ENCODE measurements at places on chromosomes 2 and 18.

- no peak for DNase-seq
Observed at GRCh38 chr2:21819454-21819853, 695.7 kb downstream of the TDRD15 start.

DNA sequence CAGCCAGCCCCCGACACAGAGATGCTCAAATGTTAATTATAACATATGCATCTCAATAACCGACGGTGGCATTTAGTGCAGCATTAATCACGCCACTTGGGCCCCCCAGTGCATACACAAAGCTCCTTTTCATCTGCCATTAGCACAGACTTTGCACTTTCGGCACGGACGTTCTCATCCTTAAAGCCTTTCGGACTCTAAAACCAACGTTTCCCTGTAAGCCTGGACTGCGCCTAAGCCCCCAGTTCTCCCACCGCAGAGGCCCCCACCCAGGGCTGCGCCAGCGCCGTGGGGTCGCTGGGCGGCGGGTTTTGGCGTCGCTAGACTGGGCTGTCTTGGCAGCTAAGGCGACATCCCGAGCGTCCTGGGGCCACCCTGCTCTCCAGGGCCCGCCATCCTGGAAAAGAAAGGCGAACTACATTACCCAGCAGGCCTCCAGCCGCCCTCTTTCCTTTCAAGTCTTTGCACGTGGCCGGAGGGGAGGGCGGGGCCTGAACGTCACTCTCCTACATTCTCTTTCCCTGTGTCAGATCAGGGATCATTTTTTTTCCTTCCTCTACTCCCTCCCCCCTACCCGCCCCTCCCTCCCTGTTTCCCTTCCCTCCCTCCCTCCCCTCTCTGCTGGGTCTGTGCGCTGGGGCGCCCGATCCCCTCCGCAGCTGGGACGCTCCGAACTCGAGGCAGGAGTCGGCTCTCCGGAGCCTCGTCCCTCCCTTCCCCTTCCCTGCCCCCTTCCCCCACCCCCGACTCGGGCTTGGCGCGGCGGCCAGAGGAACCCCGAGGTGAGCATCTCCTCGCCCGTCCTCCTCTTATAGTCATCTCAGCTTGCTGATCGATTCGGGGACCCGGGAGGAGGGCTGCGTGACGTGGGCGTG, at the start of gene CTIF:
Gene CTIF, plus strand, starts transcription at position 501 of the 875 bp plus-strand sequence. CDS start 80,535 bp downstream, outside the sequence.
- peak; percentile 98 for DNase-seq

DNA sequence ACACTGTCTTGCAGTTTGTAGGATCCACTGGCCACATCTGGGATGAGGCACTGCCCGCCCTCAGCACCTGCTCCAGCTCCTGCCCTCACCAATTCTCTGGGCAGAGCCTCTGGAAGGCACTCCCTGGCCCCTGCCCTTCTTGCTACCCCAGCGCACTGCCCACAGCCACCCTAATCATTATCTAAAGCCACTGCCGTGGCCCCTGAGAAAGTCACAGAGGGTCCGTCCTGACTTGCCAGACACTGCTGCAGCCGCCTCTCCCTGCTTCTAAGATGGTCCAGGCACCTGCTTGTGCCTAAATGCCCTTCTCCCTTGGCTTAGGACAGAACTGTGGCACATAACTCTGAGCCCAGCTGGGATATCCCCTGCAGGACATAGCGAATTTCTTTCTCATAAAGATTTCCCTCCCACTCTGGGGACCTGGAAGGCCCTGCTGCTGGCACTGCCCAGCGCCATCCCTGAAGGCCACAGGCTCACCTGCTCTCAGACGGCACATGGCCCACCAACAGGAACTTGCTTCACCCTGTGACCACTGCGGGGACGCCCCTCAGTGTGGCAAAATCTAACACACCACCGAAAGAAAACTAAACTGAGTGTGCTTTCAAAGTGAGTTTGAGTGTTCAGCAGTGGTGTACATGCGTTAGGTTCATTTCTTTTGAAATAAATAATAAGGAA, 244.9 kb downstream of the HDAC4 start:
- no peak for DNase-seq

DNA sequence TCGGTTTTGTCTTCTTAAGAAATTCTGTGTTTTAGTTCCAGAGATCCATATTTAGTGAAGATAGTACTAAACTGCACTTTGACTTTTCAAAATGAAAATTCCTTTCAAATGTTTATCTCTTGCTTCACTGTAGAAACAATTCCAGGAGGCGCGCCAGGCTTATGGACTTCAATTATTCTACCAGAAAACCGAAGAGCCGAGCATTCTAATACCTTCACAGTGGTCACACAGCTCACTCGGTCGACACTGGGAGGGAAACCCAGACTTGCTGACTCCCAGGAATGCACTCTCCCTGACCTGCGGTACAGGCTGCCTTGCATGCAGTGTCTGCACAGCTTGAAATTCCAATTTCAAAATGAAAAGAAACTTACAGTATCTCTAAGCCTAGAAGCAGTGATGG, 119.9 kb upstream of the PIEZO2 start:
- DNase-seq: no peak

GRCh38 chr18:59172664-59173249, 33.1 kb downstream of the SEC11C start:
- peak; percentile 41 for DNase-seq

DNA sequence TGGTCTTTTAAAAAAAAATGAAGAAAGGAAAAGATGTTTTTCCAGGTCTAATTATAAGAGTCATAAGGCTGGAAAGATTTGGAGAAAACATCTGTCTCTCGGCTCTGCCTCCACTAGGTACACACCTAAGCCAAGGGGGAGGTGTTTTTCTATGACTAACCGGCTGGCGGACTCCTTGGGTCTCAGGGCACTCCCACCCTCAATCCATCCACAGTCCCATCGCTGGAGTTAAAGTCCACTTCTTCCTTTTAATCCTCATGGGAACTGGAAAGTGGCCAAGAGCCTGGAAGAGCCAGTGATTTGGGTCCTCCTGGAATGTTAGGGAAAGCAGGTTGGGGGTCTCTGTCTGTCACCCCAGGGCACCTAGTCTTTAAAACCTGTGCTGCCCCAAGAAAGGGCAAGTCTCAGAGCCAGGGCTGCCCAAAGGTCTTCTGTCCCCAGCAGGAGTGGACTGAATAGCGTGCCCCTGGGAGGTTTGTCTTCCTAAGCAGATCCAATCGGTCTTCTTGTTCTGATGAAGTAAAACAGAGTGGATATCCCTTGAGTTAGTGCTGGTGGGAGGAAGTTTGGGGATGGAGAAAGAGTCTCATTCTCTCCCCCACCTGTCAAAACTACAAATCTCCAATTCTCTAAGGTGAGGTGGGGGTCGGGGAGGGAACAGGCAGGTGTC, 66.4 kb downstream of the MCFD2 start:
- no peak for DNase-seq

DNA sequence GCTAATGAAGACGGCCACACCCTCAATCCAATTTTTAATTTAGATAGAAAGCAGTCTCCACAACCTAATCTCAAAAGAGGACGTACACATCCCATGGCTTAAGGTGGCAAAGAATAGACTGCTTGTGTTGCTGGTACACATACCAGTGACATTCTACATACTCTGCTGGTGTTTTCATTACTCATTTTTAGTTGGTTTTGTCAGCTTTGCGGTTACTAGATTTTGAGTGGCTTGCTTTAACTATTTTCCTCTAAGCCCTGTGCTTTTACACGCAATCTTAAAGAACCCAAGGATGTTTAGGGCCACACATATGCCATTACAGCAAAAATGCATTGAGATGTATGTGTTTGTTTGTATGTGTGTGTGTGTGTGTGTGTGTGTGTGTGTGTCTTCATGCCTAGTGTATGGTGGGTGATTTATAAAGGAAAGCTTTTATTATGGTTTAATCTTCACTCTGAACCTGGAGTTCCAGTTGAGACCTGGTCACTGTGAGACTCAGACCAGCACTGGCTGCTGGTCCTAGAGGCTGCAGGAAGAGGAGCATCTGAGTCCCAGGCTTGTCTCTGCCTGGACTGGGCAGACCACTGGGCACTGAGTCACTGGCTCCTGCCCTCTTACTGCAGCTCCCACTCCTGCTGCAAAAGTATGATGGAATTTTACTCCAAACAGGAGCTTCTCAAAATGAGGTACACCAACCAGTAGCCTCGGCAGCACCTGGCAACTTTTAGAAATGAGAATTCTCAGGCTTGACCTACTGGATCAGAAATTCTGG, 415.9 kb downstream of the NBAS start:
- no peak for DNase-seq

GRCh38 chr18:65352186-65352585, 398.6 kb upstream of the CDH7 start:
- no peak for DNase-seq

DNA sequence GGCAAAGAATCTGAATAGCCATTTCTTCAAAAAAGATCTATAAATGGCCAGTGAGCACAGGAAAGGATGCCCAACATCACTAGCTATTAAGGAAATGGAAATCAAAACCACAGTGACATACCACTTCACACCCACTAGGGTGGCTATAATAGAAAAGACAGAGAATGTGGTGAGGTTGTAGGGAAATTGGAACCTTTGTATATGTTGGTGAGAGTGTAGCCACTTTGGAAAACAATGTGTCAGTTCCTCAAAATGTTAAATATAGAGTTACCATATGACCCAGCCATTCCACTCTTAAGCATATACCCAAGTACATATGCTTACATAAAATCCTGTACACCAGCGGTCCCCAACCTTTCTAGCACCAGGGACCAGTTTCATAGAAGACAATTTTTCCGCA, 152.8 kb downstream of the SMAD2 start:
- no peak for DNase-seq

GRCh38 chr18:68035774-68036522, 519.4 kb upstream of the DSEL start:
- DNase-seq: no peak

GRCh38 chr2:187577310-187577709, 23.1 kb upstream of the TFPI start:
- no peak for DNase-seq

DNA sequence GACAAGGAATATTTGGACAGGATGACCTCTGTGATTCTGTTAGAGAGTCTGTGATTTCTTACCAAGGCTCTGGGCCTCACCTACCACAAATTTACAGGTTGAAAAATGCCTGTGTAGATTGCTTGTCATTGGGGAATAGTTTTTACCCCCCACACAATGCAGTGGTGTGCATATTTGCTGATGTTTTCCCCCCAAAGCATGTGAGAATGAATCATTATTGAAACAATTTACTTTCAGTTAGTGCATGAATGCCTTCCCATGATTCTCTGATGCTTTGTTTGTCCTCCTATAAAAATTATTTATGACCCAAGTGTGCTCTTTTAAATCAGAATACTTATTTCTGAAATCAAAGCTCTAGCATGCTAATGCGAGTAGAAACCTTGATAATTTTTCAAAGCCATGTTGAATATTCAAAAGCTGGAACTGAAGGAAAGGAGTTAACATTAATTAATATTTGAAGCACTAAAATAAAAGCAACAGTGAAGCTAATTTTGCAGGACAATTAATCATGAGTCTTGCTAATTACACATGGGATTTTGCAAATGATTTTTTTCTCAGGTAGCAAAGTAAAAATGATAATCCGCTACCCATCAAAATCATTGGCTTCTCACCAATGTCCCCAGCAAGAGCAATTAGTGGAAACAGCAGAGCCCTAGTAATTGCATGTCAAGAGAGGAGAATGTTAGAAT, 361.2 kb upstream of the HNRNPA3 start:
- DNase-seq: no peak

DNA sequence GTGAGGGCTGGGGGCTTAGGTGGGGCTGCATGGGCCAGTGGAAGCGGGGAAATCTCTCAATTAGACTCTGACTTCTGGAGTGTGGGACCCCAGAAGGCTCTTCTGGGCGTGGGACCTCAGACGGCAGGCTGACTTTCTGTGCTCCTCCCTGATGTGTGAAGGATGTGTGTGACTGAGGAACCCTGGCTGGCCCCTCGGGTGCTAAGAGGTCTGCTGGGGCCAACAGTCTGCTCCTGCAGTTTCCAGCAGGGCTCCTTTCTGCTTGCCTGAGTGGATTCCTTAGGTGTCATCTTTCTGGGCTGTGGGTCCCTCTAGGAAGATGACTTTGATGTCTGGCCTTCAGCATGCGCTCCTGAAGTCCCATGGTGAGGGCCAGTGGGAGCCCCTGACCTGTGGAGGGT, 167.5 kb downstream of the DYSF start:
- no peak for DNase-seq

DNA sequence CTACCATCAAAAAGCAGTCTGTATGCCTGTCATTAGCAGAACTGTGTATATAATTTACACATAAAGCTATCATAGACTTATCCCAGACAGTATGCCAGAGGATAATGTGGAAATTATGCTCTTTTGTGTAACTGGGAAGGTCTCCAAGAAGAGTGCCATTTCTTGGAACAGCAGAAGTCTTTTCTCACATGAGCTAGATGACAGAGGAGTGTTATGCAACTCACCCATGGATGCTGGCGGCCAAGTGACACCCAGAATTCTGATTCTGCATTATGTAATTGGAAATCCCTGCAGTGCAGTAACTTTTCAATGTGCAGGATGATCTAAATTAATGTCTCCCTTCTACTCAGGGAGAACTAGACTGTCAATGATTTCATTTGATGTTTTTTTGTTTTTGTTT, 160.0 kb downstream of the UBE2E3 start:
- no peak for DNase-seq

DNA sequence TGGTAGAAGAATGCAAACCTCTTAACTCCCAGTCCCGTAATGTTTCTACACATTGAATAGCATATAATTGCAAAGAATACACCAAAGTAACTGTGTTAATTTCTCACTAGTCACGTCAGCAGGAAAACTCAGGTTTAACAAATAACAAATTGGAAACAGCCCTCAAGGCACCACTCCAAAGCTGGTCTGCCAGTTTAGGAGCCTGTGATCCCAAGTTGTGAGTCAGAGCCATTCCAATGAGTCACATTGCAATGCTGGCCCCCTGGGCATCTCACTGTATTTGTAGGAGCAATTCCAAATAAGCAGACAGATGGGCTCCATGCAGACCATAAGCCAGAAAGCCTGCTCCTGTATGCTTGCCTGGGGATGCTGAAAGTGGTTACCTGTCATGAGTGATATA, 143.2 kb upstream of the SETBP1 start:
- no peak for DNase-seq

DNA sequence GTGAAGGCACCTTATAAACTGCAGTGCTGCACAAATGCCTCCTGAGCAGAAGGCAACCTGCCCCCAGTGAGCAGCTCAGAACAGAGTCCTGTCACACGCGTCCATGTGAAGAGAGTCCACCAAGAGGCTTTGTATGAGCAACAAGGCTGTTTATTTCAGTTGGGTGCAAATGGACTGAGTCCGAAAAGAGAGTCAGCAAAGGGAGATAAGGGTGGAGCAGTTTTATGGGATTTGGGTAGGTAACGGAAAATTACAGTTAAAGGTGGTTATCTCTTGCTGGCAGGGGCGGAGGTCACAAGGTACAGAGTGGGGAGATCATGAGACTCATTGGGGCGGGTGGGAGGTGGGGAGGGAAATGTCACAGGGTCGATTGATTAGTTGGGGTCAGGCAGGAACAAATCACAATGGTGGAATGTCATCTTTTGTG, 53.4 kb upstream of the RALBP1 start:
- DNase-seq: no peak

All from Kasumi-1 (cell line).